Caco-2 (cell line): ENCODE measurements at places on chromosomes 11 and 22. TPM values are rescaled to one million over a fixed set of nuclear protein-coding genes. Genes with fewer than 3 reads are reported as not detected.

DSCAML1 gene
- not detected in 2 replicates for total RNA-seq

HTR3A gene
- not detected in 2 replicates for total RNA-seq

DNA sequence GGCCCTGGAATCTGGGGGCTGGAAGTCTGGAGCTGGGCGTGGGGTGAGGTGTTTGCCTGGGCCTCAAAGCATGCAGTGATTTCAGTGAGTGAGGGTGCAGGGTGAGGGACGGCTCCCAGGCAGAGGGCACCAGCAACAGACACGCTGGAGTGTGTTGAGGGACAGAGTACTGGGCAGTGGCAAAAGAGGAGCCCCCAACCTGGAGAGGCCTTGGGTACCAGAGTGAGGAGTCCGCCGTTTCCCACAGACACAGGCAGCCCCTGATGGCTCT is 12.0 kb upstream of the TBC1D22A start:
- no peak for DNase-seq
- peaks cover 18% of the 10 kb centered on the region for H3K4me1 ChIP-seq
- H3K4me3 ChIP-seq = no peak overlapping the region
- H3K27me3 ChIP-seq = no peaks in the 10 kb centered on the region
- no peak overlapping the region for H3K27ac ChIP-seq

- H3K36me3 ChIP-seq = no peaks in the 10 kb centered on the region
- H3K4me3 ChIP-seq = no peak overlapping the region
- no peak overlapping the region for H3K27ac ChIP-seq
- no peaks in the 10 kb centered on the region for H3K4me1 ChIP-seq
- no peak for DNase-seq
- H3K27me3 ChIP-seq = no peaks in the 10 kb centered on the region
These were observed 24.8 kb upstream of the CYB5R3 start for GRCh38 chr22:42673898-42674401.

GRCh38 chr11:4466871-4467442 is 15.5 kb upstream of the OR52K1 start:
- H3K27me3 ChIP-seq = no peaks in the 10 kb centered on the region
- H3K4me3 ChIP-seq = no peak overlapping the region
- H3K4me1 ChIP-seq = no peaks in the 10 kb centered on the region

- H3K4me3 ChIP-seq = no peak overlapping the region
- H3K36me3 ChIP-seq = no peaks in the 10 kb centered on the region
- no peaks in the 10 kb centered on the region; the same call in 1 of the 2 replicates for H3K4me1 ChIP-seq
- DNase-seq = no peak
- H3K27ac ChIP-seq = no peak overlapping the region
- no peaks in the 10 kb centered on the region for H3K27me3 ChIP-seq
These were observed 61.0 kb downstream of the TNRC6B start for GRCh38 chr22:40238425-40239344.

- DNase-seq = peak; percentile 67
- H3K4me1 ChIP-seq = peaks cover 43% of the 10 kb centered on the region
- H3K27me3 ChIP-seq = no peaks in the 10 kb centered on the region
- H3K4me3 ChIP-seq = no peak overlapping the region
- H3K27ac ChIP-seq = no peak overlapping the region
These were observed 1.6 kb upstream of the BCR start for GRCh38 chr22:23178512-23179254.

DNA sequence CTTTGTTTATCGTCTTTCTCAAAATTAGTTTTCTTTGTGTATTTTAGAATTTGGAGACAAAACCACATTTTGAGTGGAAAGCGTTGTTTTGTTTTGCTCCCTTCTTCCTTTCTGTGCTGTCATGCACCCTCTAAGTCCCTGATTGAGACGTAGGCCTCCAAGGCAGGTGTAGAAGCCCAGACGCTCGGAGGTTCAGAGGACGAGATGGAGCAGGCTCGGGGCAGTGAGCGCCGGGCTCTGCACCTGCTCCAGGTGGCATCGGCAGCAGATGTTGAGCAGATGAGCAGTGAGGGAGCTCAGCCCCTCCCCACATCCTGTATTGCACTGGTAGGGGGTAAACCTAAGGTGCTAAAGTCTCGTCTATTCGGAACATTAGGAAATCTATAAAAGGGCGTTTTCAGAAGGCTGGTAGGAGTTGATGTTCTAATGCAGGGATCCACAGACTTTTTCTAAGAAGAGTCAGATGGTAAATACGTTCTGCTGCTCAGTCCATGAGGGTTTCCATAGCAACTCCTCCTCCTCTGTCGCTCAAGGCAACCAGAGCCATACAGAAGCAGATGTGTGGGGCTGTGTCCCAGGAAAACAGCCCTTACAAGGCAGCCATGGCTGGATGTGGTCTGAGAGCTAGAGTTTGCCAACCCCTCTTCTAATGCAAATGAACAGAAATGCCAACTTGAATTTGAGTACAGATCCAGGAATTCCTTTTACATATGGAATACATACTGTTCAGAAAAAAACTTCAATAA is 724.2 kb downstream of the BRD1 start:
- no peaks in the 10 kb centered on the region for H3K27me3 ChIP-seq
- H3K36me3 ChIP-seq = no peaks in the 10 kb centered on the region
- no peak overlapping the region for H3K27ac ChIP-seq
- no peaks in the 10 kb centered on the region for H3K4me1 ChIP-seq
- no peak overlapping the region for H3K4me3 ChIP-seq
- DNase-seq = no peak
